ENCODE measurements at places on chromosomes 7 and 10.

GRCh38 chr10:35579726-35580422 lies 25.3 kb upstream of the GJD4 start:
- DNase-seq = no peak

DNA sequence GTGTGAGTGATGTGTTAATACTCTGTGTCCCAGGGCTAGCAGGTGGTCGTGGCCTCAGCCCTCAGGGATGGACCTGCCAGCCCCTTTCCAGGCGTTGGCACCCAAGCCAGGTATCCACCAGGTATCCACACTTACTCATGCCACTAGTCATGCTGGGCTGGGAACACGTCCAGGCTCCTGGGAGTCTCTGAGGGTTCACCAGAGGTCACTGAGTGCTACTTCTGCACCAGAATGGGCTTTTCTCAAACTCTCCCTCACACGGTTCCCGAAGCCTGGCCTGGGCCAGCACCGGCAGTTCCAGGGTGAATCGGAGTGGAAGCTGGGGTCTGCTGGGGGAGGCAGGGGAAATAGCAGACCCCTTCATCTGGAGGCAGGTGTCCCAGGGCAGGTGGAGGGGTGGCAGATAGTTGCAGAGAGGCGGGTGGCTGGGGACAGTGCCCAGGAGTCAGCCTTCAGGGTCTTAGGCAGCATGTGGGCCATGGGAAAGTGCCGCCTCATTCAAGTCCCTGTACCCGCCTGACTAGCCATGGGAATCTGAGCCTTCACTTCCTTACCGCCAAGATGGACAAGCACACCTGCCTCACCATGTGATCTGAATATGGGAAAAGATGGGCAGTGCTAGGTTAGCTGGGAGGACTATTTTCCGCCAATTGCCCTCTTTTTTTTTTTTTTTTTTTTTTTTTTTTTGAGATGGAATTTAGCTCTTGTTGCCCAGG lies 95.5 kb upstream of the GTF2I start:
- no peak for DNase-seq

- no peak for DNase-seq
Measured at GRCh38 chr7:1187127-1187526, 27.1 kb upstream of the ZFAND2A start.

DNA sequence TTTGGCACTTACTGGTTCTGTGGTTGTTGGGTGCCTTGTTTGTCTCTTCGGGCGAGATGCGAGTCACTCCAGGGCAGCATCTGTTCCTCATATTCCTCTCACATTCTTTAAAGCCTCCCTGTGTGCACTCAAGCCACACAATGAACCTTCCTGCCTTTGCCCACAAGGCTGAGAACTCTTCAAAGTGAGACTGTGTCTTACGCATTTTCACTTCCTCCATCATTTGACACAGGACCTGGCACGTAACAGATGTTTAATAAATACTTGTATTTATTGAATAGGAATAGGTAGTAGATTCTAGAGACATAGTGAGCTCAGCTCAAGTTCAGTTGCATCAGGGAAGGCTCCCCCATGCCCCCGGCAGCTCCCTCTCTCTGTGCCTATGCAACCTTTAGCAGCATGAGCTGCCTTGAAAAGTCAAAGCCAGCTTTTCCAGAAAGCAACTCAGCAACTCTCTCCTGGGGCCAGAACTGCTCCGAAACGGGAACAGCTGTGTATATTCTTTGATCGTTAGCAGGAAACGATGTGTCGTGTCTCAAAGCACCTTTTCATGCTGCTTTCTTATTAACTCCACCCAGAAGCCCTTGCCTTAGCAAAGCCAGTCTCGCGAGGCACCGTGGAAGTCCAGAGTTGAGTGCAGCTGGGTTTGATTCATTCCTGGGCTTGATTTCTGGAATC lies 97.5 kb downstream of the PFKFB3 start:
- DNase-seq = peak; percentile 70

GRCh38 chr7:3010161-3010560 lies 33.5 kb downstream of the CARD11 start:
- DNase-seq = no peak

- DNase-seq = no peak
Measured at GRCh38 chr10:118028619-118029018, 18.1 kb downstream of the RAB11FIP2 start.

GRCh38 chr7:1513657-1514095 lies 9.5 kb upstream of the INTS1 start:
- no peak for DNase-seq

- no peak for DNase-seq
Measured at GRCh38 chr7:66859339-66859738, 61.7 kb upstream of the TMEM248 start.

GRCh38 chr10:110724116-110724921 lies 80.2 kb downstream of the RBM20 start:
- peak; percentile 21 for DNase-seq

GRCh38 chr7:81478664-81479063 lies 291.2 kb downstream of the HGF start:
- DNase-seq = no peak

DNA sequence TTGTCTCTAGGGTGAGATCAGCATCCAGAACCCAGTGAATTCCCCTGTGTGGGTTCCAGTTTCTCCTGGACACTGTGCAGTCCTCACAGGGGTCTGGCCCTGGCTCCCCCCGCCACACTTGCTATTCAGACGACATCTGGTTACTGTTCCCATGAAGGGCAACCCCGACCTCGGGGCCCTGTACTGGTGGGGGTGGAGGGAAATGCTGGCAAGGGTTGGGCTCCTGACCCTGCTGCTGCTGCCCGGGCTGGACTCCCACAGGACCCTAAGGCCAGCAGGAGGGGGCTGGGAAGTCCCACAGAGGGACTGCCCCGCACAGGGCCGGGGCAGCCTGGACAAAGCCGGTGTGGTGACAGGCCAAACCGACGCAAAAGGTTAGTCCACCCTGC lies 768 bp upstream of the CPA1 start:
- DNase-seq = no peak

DNA sequence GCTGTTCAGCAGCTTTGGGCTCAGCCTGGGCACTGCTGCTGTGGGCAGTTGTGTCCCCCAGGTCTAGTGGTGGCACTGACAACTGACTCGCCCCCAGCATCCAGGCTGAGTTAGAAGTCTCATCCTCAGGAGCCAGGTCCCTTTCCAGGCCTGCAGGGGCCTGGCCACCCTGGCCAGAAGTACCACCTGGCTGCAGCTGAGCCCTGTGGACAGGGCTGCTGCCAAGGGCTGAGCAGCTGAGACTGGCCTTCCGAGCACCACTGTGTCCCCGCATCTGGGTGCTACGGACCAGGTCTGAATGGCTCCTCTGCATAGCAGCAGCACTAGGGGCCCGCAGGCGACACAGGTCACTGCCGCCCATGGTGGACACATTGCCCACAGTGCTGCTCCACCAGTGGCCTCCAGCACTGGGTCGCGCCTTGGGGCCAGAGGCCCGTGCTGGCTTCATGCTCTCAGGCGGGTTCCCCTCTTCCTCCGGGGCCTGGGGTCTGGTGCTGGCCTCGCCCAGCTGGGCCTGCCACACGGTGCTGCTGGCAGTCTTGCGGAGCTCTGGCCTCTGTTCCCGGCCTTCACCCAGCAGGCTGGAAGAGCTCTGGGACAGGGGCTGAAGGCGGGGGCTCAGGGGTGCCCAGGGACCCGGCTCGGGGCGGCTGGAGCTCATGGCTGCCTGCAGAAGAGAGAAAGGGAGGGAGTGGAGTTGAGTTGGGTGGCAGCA lies 6.2 kb downstream of the GPRIN2 start:
- no peak for DNase-seq

- DNase-seq = peak; percentile 45
Measured at GRCh38 chr10:79361726-79362397, 14.6 kb downstream of the PPIF start.

- no peak for DNase-seq
Measured at GRCh38 chr10:28850784-28851183, 173.5 kb downstream of the BAMBI start.

DNA sequence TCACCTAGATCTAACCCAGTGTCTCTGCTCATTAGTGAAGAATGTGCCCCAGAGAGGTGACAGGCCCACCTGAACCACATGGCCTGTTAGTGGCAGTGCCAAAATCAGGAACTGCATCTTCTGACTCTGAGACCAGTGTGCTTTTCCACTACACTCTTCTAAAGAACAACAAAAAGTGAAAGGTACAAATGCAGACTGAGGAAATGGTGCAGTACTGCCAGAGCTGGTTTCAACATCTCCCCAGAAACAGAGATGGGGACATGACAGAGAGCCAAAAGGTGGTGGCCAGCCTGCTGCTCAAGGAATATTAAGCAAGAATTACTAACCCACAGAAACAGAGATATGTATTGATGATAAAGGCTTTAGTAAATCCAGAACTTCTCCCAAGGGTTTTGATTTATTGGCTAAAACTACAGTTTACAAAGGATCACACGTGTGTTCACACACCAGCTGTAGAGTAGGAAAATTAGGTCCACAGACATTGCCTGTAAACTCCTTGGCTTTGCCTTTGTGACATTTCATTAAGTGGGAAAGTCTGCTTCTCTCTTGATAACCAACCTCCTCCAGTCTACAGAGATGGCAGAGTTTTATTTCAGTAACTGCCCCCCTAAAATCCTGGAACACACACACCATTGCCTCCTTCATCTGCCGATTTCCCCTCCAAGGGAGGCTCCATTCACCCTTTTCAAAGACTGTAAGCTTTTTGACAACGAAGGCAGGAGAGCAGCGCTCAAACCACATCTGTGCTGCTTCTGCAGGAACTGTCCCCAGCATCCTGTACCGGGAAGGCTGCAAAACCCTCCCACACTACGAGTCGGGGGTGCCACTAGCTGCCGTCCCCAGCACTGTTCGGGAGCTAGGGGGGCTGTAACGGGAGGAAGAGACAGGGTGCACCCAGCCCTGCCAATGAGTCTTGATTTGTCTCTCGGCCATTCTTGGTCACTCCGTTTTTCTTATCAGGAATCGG lies 29.8 kb downstream of the GSDME start:
- peak; percentile 21 for DNase-seq

DNA sequence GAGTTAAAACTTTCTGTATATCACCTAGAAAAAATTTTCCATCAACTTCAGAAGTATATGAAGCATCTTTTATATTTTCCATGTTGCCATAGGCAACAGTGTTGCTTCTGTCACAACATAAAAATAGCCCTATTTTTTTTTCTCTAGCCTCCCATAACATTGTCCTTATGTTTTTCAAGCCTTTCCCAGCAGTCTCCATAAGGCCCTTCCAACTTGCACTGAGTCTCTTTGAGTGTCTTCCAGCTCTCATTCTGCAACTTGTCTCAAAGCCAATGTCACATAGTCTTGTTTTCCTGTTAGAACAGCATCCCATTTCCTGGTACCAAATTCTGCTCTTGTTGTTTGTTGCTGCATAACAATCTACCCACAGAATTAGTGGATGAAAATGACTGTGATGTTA lies 1055.5 kb upstream of the GHITM start:
- DNase-seq = no peak

- DNase-seq = no peak
Measured at GRCh38 chr10:102493771-102494170, 8.7 kb downstream of the ACTR1A start.

- DNase-seq = no peak
Measured at GRCh38 chr7:92598310-92598981, 8.3 kb upstream of the FAM133B start.

- no peak for DNase-seq
Measured at GRCh38 chr7:102450242-102450641, 14.4 kb downstream of the ALKBH4 start.

GRCh38 chr10:70078329-70078728 lies 25.7 kb downstream of the MACROH2A2 start:
- no peak for DNase-seq

- peak; percentile 91 for DNase-seq
Measured at GRCh38 chr10:57692255-57692980, 575.3 kb downstream of the IPMK start.

- DNase-seq = no peak
Measured at GRCh38 chr10:113554214-113554613, 1.4 kb downstream of the HABP2 start.

- DNase-seq = no peak
Measured at GRCh38 chr7:125878235-125878956, 948.8 kb upstream of the POT1 start.

- DNase-seq = peak; percentile 47
Measured at GRCh38 chr10:22934726-22935125, 6.9 kb downstream of the ARMC3 start.

- DNase-seq = peak; percentile 92
Measured at GRCh38 chr10:17200912-17201793, at the start of gene TRDMT1. TRDMT1 (minus strand) TSS chr10:17201672; CDS start chr10:17201634, 38 bp downstream.

GRCh38 chr7:122364761-122365280 lies 60.3 kb upstream of the FEZF1 start:
- no peak for DNase-seq

- DNase-seq = no peak
Measured at GRCh38 chr7:99614495-99614894, 2.3 kb upstream of the ZSCAN25 start.

DNA sequence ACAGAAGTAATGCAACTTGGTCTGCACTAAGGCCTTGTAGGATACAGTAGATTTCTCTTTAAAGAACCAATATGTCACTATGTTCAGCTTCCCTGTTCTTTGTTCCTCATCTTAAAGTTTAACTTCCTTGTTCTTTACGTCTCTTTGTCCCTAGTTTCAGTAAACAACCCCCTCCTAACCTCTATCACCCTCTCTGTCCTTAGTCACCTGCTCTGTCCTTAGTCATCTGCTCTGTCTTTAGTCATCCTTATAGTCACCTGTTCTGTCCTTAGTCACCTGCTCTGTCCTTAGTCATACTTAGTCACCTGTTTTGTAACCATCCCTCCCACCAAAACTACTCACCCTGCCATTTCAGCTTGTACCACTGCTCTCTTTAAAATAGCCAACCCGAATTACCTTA lies 144.6 kb upstream of the TMEM106B start:
- DNase-seq = no peak

DNA sequence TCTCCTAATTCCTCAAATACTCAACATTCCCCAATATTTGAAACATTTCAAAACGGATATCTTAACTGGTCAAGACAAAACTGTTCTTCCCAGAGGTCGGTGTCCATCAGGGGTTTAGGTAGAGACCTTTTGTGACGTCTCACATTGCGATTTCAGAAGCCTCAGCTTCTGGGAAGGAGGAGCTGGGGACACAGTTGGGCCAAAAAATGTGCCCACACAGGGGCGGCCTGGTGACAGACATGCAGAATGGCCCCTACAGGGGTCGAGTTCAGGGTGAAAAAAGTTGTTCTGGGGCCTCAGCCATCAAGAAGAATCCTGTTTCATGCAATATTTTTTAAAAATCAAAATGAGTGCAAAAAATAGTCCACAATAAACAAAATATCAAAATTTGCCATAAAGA lies 108.7 kb upstream of the PFKP start:
- no peak for DNase-seq

DNA sequence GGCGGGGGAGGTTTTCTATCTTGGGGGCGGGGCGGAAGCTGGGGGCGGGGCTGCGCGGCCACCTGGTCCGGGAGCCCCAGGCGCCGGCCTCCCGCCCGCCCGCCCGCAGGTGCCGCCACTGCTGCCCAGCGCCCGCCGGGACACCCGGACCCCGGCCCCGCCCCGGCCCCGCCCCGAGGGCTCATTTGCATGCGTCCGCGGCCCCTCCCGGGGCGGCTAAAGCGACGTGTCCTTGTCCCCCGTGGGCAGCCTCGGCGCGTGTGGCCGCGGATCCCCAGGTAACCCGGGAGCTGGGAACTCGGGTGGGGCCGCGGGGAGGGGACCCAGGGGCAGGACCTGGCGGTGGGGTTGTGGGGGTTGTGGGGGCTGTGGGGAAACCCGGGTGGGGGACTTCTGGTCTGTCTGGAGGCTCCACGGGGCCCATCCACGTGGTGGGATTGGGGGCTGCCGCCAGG lies at the start of gene BHLHA15:
TSS of gene BHLHA15 (plus strand) at position 219 of the 455 bp plus-strand sequence. CDS start 871 bp downstream, outside the sequence.
- DNase-seq = no peak
